ENCODE measurements at places on chromosomes 2 and 18.

DNA sequence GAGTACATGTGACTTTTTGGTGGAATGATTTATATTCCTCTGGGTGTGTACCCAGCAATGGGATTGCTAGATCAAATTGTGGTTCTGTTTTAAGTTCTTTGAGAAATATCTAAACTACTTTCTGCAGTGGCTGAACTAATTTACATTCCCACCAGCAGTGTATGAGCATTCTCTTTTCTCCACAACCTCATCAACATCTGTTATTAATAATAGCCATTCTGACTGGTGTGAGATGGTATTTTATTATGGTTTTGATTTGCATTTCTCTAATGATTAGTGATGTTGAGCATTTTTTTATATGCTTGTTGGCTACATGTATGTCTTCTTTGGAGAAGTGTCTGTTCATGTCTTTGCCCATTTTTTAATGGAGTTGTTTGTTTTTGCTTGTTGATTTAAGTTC, 267.4 kb upstream of the NT5C1B start:
- no peak for DNase-seq

DNA sequence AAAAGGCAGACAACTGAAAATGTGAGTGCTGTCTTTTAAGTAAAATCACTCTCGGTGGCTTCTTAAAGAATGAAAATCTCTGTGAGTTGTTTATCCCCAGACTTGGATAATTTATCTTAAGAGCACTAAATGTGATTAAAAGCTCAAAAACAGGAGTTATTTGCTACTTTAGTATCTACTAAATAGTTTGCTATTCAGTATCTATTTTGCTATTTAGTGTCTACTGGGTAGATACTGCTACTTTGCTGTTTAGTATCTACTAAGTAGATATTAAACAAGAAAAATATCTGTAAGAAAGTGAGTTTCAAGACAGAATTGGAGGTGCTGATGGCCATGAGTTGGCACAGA, 1.4 kb upstream of the KCNG3 start:
- no peak for DNase-seq

DNA sequence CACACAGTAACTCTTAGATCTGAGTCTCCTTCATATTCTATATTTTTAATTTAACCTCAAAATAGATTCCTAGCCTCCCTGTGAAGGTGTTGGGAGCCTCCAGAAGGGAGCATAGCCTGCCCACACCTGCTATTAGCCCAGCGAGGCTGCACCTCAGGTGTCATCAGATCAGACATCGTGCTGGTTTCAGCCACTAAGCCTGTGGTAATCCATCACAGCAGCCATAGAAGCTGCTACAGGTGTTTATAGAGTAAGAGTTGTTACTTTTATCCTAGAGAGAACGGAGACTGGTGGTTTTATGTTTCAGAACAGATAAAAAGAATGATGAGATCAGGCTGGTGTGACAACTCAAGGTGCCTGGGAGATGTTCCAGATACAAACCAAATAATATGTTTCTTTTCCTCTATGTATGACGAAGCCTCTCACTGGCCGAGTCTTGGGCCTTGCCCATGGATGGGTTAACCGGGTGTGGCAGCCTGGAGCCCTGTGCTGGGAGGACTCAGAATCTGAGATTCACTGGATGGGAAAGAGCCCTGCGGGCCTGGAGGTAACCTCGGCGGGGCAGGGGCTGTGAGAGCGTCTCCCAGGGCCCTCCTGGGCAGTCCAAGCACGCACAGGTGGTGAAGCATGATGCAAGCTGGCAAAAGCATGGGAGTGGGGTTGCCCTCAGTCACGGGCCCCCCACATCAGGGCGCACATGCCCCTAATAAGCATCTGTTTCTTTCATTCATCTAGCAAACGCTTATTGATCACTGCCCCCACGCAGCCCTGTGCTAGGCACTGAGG, 73.7 kb downstream of the MRPS9 start:
- no peak for DNase-seq

DNA sequence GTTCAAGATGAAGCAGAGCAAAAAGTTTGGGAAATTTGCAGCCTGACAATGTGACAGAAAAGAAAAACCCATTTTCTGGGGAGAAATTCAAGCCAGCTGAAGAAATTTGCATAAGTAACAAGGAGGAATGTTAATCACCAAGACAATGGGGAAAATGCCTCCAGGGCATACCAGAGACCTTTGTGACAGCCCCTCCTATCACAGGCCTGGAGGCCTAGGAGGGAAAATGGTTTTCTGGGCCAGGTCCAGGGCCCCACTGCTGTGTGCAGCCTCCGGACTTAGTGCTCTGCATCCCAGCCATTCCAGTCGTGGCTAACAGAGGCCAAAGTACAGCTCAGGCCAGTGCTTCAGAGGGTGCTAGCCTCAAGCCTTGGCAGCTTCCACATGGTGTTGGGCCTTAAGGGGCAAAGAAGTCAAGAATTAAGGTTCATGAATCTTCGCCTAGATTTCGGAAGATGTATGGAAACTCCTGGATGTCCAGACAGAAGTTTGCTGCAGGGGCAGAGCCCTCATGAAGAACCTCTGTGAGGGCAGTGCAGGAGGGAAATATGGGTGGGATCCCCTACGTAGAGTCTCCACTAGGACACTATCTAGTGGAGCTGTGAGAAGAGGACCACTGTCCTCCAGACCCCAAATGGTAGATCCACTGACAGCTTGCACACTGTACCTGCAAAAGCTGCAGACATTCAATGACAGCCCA, 314.1 kb upstream of the TRIB2 start:
- DNase-seq = no peak

- DNase-seq = no peak
Observed at GRCh38 chr2:136653861-136654260, 111.5 kb upstream of the THSD7B start.

- no peak for DNase-seq
Observed at GRCh38 chr2:228575897-228576296, 394.4 kb upstream of the SPHKAP start.

- no peak for DNase-seq
Observed at GRCh38 chr2:34239511-34239910, 640.4 kb upstream of the FAM98A start.

GRCh38 chr2:227234429-227234828, 70.0 kb downstream of the COL4A3 start:
- no peak for DNase-seq

DNA sequence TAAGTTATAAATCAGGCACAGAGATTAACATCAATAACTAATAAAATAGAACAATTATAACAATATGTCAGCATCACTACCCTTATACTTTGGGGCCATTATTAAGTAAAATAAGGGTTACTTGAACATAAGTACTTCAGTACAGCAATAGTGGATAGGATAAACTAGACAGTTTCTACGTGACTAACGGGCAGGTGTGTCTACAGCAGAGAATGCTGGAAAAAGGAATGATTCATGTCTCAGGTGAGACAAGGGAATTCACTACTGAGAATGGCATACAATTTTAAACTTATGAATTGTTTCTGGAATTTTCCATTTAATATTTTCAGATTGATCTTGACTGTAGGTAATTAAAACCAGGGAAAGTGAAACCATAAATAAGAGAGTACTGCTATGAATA, 5.5 kb downstream of the WDR75 start:
- no peak for DNase-seq

DNA sequence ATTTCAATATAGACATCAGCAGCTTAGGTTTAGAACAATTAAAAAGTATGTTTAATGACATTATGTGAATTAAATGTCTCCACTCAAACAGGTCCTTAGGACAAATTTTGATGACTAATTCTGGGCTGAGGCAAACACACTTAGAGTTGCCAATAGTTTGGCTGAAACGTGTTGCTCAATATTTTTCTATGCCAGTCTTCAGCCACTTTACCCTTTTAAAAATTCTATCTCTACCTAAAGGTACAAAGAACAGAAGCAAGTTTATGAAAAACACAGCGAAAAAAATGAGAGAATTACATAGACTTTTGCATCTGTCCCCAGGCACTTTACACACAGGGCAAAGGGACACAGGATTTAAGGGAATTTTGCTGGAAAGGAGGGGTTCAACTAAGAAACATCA, 4.5 kb downstream of the IDH1 start:
- no peak for DNase-seq

DNA sequence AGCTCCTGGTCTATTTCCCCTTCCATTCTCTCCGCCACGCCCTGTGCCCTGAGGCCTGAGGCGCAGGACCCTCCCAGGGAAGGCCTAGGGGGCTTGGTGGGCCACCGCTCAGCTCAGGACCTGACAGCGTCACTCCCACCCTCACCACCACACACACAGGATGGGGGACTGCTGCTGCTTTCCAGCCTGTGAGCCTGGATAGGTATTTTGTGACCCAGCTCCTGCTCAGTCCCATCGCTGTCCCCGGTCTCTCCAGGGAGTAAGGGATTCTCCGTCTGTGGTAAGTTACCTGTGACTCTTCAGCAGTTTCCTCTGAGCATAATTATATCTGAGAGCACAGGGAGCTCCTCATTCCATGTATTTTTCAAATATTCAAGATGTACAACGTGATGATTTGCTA, 16.3 kb downstream of the FAM228A start:
- DNase-seq = no peak

GRCh38 chr2:192645811-192646598, 451.3 kb upstream of the TMEFF2 start:
- no peak for DNase-seq

DNA sequence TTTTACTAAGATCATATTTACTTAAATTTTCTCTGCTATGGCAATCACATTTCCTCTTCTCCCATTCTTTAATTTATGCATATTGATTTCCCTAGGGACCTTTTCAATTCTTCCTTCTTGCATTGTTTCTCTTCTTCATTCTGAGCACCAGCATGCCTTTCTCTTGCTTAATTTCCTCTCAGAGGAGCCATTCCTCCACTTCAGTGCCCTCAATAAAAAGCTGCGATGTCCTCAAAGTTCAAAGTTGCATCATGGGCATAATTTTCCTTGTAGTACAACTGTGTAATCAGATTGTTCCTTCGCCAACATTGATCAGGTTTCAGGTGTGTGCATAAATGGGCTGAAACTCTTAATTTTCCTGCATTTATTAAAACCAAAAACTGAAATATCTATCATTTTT, 21.8 kb upstream of the CD226 start:
- no peak for DNase-seq

DNA sequence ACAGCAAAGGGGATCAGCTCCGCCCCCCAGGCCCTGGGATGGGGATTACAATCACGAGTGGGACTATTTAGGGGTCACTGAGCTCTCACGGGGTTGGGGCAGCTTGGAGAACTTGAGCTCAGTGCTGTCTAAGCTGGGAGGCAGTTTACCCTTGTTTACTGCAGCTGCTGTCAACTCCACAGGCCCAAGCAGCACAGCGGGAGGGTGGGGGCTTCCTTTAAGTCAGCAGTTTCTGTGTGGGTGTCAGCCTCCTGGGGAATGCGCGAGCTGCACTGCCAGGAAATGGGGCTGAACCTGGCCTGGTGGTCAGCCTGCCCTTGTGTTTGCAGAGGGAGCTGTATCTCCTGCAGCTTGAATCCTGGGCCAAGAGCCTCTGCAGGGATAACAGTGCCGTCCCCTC, 29.8 kb downstream of the TOGARAM2 start:
- DNase-seq = peak; percentile 54

- no peak for DNase-seq
Observed at GRCh38 chr2:37349231-37349860, 4.9 kb downstream of the QPCT start.

DNA sequence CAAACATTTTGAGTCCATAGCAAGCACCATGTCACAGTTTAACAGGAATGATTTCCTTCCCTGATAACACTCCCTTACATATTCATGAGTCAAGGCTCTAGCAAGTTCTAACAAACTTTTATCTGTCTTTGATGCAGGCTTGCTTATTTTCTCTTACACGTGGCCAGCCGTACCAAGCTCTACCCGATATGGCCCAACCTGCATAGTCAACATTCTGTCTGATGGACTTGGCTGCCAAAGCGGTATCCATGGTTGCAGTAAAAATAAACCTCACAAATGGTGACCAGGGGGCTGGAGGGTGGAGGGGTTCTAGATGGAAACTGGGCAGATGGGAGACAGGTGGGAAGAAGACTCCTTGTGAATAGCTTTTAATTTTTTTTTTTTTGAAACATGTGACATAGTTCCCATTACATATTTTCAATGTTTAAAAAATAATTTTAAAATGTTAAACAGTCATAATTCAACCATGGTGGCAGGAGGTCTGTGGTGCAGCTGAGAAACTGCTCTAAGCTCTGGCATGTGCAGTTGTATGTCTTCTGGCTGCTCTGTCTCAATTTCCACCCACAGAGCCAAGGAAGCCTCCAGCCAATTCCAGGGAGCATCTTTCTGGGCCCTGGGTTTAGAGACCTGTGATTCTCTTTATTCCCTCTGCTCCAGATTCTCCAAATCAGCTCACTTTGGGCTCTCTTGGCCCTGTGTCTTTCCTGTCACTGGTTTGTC, 20.7 kb upstream of the CXCR1 start:
- DNase-seq = no peak

DNA sequence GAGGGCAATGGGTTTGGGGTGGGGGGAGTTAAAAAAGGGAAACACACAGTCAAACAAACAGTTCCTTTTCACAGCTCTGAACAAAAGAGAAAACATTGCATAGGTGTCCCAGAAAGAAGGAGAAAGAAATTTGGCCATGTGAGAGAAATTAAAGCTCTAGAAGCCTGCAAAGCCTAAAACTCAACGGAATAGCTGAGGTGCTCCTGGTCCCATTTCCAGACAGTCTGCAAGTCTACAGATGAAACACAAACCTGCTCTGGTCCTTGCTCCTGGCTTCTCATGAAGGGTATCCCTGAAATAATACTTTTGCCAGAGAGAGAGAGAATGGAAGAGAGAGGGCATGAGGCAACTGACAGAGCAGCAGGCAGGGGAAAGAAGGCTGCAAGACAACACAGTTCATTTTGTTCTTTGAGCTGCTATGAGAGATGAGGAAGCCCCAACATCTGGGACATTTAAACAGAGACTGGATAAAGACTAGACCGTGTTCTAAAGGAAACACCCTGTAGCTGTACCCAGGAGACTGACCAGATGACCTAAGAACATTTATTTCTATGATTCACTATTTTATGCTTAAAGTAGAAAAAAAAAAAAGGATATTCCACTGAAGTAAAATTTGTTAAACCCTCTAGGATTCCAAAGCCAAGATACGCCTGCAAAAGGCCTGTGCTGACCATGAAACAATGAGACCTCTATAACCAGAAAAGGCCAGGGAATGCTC, 57.3 kb upstream of the CYP26B1 start:
- no peak for DNase-seq

GRCh38 chr2:241942416-241943208, 73.1 kb downstream of the RTP5 start:
- DNase-seq = no peak

DNA sequence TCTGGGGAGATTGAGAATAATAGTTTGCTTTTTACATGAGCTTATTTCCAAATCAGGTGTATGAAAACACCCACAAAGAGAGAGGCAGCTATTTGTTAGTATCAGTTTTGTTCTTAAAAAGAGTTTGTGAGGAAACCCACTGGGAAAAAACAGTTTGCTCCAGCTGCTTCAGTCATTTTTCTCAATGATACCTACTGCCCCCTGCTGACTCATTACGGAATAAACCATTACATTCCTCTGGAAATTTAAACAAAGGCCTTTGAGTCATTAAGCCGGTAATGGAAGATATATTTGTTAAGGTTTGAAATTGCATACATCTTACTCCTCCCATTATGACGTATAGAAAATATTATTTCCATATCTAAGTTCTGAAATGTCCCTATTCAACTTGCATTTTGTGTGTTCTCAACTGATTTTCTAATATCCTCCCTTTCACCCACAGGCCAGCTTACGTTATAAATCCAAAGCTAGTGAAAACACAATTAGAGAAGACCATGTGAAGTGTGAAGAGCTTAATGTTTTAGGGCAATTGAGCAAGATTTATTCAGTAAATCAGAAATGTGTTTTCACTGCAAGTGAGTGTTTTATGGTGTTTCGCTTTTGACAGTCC, 761.6 kb downstream of the DSC3 start:
- no peak for DNase-seq
